Spinal cord (tissue), 10 donors: ENCODE measurements at places on chromosomes 2 and 18. TPM values are rescaled to one million over a fixed set of nuclear protein-coding genes. Genes with fewer than 3 reads are reported as not detected.

IMPACT gene
- 50.6 TPM for total RNA-seq

RAB6D gene
- total RNA-seq, result 0.88 TPM

FAP gene
- total RNA-seq, result 23.2 TPM

VSNL1 gene
- total RNA-seq, result 58.6 TPM

FAM237A gene
- not detected for total RNA-seq

CDH19 gene
- 28.5 TPM for total RNA-seq

WNT6 gene
- total RNA-seq, result 6.5 TPM

ADNP2 gene
- total RNA-seq, result 18.9 TPM

ANO7 gene
- total RNA-seq, result 0.89 TPM

KIF5C gene
- total RNA-seq, result 79.2 TPM

RALBP1 gene
- total RNA-seq, result 51.6 TPM

NETO1 gene
- total RNA-seq, result 37.1 TPM

ARHGEF4 gene
- total RNA-seq, result 71.0 TPM

ADCYAP1 gene
- 21.3 TPM for total RNA-seq

AMMECR1L gene
- 13.0 TPM for total RNA-seq

PROKR1 gene
- total RNA-seq, result 5.8 TPM

SH3BP4 gene
- 13.9 TPM for total RNA-seq

ALPI gene
- 0.20 TPM for total RNA-seq

RAB6C gene
- 0.44 TPM for total RNA-seq

TRABD2A gene
- 0.69 TPM for total RNA-seq

SGO2 gene
- total RNA-seq, result 10.8 TPM

DSEL gene
- total RNA-seq, result 45.3 TPM

CELF4 gene
- 46.2 TPM for total RNA-seq

HOXD13 gene
- not detected for total RNA-seq

SLC11A1 gene
- 1.9 TPM for total RNA-seq

IHH gene
- total RNA-seq, result 0.28 TPM

EVA1A gene
- 3.4 TPM for total RNA-seq

SLC19A3 gene
- total RNA-seq, result 2.8 TPM

GAL3ST2 gene
- 0.33 TPM for total RNA-seq

SCN3A gene
- 91.1 TPM for total RNA-seq

ASNSD1 gene
- total RNA-seq, result 58.8 TPM

PRSS56 gene
- total RNA-seq, result 1.5 TPM

MATN3 gene
- total RNA-seq, result 4.1 TPM

PAIP2B gene
- 14.0 TPM for total RNA-seq

C18orf54 gene
- 7.1 TPM for total RNA-seq

ARHGEF33 gene
- total RNA-seq, result 4.7 TPM

CNDP1 gene
- 2.4 TPM for total RNA-seq

MTCL1 gene
- total RNA-seq, result 14.1 TPM

TUBA4B gene
- total RNA-seq, result not detected

SERPINB10 gene
- 3.7 TPM for total RNA-seq

PROM2 gene
- 0.99 TPM for total RNA-seq

ENOSF1 gene
- total RNA-seq, result 48.3 TPM

RNF103 gene
- total RNA-seq, result 48.1 TPM

SERPINB2 gene
- 0.69 TPM for total RNA-seq

NCKAP5 gene
- 8.9 TPM for total RNA-seq

FEV gene
- not detected for total RNA-seq

GBX2 gene
- total RNA-seq, result 3.3 TPM

GRB14 gene
- 11.3 TPM for total RNA-seq
